Activated naive CD8-positive, alpha-beta T cell treated with anti-CD3 and anti-CD28 coated beads, Interleukin-2, amount 10 ng/mL, durations not matched to agents 7 days and 5 days (primary cell): ENCODE measurements at places on chromosomes 6 and 20. TPM values are rescaled to one million over a fixed set of nuclear protein-coding genes. Genes with fewer than 3 reads are reported as not detected.

DNA sequence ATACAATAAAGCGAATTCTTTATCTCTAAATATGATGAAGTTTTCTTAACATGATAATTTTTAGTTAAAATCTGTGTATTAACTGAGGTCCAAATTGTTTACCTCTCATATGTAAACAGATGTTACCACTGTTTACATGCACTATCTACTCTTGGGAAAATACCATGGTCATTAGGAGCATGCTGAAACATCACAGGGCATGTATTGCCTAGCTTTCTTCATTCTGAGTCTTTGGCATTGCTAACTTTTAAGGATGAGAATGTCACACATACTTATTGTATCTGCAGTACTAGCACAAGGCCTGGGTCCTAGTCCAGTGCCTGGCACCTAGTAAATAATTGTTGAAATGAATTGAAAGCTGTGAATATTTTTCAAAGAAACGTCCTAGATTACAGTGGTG, 20.6 kb downstream of the SMPDL3A start:
- H3K27ac ChIP-seq = no peak overlapping the region
- H3K4me3 ChIP-seq = no peak overlapping the region
- DNase-seq = no peak

DNA sequence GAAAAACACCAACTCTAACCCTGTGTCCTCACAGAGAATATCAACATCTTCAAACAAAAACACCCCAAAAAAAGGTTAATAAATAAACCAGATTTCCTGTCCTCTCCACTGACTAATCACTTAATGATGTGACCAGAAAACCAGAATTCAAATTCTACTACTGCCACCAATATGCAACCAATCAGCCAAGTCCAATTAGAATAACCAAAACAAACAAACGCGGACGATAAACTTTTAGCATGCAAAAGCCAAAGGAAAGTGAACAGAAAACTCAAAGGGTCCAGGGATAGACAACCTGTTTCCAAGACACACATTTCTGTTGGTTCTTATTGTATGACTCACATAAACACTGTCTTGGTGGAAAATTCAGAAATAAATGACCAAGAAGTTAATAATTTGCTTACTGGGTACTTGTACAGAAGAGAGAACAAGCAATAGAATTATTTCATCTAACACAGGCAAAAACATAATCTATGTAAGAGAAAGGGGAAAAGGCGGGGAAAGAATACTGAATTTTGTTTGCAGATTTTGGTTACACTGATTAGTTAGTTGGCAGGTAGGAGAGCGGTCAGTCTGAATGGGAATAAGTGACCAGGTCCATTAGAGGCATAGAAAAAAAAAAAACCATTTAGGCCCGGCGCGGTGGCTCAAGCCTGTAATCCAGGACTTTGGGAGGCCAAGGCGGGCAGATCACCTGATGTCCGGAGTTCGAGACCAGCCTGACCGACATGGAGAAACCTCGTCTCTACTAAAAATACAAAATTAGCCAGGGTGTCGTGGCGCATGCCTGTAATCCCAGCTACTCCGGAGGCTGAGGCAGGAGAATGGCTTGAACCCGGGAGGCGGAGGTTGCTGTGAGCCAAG, 34.1 kb downstream of the HFE start:
- peaks cover 29% of the 10 kb centered on the region for H3K4me1 ChIP-seq
- H3K4me3 ChIP-seq = peak overlapping the region; percentile 59
- H3K27ac ChIP-seq = peak overlapping the region; percentile 85
- no peaks in the 10 kb centered on the region for H3K27me3 ChIP-seq
- H3K36me3 ChIP-seq = peaks cover 20% of the 10 kb centered on the region

GRCh38 chr6:108927927-108928326, 79.7 kb downstream of the ARMC2 start:
- H3K4me1 ChIP-seq = peaks cover 12% of the 10 kb centered on the region
- peaks cover 7% of the 10 kb centered on the region for H3K27me3 ChIP-seq
- no peak overlapping the region for H3K27ac ChIP-seq
- H3K4me3 ChIP-seq = no peak overlapping the region
- peaks cover 19% of the 10 kb centered on the region for H3K36me3 ChIP-seq

CPXM1 gene
- 0.31 TPM for total RNA-seq

CCN6 gene
- total RNA-seq = not detected

DNA sequence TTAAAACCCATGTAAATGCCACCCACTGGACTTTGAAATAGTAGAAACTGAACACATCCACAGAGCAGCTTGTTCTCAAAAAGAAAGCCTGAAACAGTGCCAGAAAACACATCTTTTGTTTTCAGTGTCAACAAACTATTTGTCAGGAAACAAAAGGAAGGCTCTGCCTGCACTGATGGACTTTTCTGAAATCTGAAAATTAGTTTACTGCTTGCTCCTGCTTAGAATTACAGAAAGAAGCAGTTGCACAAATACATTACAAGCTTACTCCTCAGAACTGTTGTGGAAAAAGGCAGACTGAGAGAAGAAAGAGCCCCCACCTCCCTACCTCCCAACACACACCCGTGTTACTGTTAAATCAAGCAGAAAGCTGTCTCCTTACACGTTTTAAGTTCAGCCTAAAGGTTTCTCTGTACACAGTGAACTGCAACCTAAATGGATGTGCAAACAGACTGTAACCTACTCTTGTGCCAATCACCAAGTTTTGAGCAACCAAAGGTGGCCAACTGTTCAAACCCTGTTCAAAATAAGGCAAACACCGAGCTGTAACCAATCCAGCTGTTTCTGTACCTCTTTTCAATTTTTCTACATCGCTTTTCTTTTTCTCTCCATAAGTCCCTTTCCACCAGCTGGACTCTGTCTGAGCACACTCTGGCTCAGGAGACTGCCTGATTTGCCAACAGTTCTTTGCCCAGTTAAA, 43.7 kb downstream of the FRK start:
- no peak overlapping the region for H3K4me3 ChIP-seq
- no peaks in the 10 kb centered on the region for H3K4me1 ChIP-seq
- peaks cover 44% of the 10 kb centered on the region for H3K27me3 ChIP-seq
- DNase-seq = no peak

- no peak overlapping the region for H3K27ac ChIP-seq
- DNase-seq = no peak
- no peaks in the 10 kb centered on the region for H3K4me1 ChIP-seq
Measured at GRCh38 chr6:109170333-109170732, 75.0 kb downstream of the CEP57L1 start.

- H3K4me3 ChIP-seq = no peak overlapping the region
- no peak overlapping the region for H3K27ac ChIP-seq
- DNase-seq = no peak
Measured at GRCh38 chr6:142881761-142882160, 63.2 kb downstream of the HIVEP2 start.

TMC2 gene
- not detected for total RNA-seq

DNA sequence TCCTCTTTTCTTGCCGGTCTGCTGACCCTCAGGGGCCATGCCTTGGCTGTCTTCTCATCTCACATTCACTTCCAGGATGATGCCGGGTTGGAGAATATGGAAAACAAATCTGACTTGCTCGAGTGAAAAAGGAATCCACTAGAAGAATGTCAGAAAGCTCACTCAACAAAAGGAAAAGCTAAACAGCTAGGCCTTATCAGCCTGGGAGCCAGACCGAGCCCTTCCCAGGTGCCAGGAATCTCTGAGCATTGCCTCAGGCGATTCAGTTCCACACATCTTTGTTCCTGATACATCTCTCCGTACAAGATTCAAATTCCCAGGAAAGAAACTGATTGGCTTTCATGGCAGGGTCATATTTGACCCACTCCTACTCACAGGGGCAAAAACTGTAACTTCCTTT, 9.2 kb upstream of the OSER1 start:
- no peak for DNase-seq
- peak overlapping the region; percentile 84 for H3K27ac ChIP-seq

GRCh38 chr6:74749211-74750147, 456.4 kb downstream of the COL12A1 start:
- no peak overlapping the region for H3K27ac ChIP-seq
- H3K27me3 ChIP-seq = no peaks in the 10 kb centered on the region
- H3K36me3 ChIP-seq = no peaks in the 10 kb centered on the region
- no peaks in the 10 kb centered on the region for H3K4me1 ChIP-seq
- DNase-seq = no peak
- no peak overlapping the region for H3K4me3 ChIP-seq

ABCF1 gene
- total RNA-seq = 70.4 TPM

GRCh38 chr6:28064272-28064671, 16.1 kb upstream of the ZNF165 start:
- no peak for DNase-seq
- peaks cover 5% of the 10 kb centered on the region for H3K4me1 ChIP-seq
- H3K4me3 ChIP-seq = no peak overlapping the region
- peaks cover 24% of the 10 kb centered on the region for H3K27me3 ChIP-seq

DNA sequence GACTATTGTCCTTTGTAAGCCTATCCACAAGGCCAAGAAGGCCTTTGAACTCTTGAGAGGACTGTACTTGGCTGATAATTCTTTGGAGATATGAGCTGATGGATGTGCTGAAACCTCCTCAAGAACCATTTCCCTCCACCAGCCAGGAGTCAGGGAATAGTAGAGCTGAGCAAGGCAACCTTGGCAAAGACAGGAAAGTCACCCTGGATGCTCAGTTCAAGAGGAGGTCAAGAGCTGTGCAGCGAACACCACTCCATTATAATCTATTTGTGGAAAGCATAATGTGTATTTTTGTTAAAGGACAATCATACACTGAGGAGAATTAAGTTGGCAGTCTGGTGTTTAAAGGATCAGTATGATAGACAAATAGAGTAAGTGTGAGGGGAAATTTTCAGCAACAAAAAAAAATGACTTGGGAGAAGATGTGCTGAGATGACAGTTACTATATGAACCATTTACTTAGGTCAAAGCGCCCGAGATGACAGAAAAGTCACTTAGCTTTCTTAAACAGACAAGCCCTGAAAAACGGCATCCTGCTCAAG, 177.2 kb upstream of the COL21A1 start:
- no peaks in the 10 kb centered on the region for H3K4me1 ChIP-seq
- no peak overlapping the region for H3K4me3 ChIP-seq
- no peaks in the 10 kb centered on the region for H3K36me3 ChIP-seq
- H3K27ac ChIP-seq = no peak overlapping the region
- DNase-seq = no peak

IL17F gene
- not detected for total RNA-seq

DNA sequence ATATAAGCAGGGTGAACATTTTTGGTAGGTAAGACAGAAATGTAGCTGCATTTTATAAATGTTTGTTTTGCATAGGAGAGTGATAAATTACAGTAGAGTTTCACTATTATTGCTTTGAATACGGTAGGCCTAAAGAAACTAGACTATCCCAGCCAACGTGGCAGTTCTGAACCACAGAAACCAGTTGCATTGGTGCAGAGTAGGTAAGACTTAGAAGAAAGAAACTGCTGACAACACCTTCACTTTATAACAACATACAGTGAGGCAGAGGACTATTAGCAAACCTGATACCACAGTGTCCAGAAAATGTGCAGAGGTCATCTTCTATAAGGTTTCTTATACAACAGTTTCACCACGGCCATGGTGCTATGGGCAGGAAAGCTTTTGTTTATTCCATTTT, 566.1 kb downstream of the KIF16B start:
- DNase-seq = no peak
- no peak overlapping the region for H3K27ac ChIP-seq
- H3K4me1 ChIP-seq = no peaks in the 10 kb centered on the region
- no peaks in the 10 kb centered on the region for H3K27me3 ChIP-seq
- H3K4me3 ChIP-seq = no peak overlapping the region

PNPLA1 gene
- not detected for total RNA-seq

GRCh38 chr6:143513410-143513809, 1.9 kb upstream of the FUCA2 start:
- peak; percentile 59 for DNase-seq
- H3K36me3 ChIP-seq = peaks cover 6% of the 10 kb centered on the region
- peak overlapping the region; percentile 14 for H3K27ac ChIP-seq
- H3K4me3 ChIP-seq = peak overlapping the region; percentile 41
- H3K27me3 ChIP-seq = peaks cover 8% of the 10 kb centered on the region
- H3K4me1 ChIP-seq = peaks cover 30% of the 10 kb centered on the region
